ENCODE measurements at places on chromosomes 2 and 18.

- DNase-seq: no peak
Measured at GRCh38 chr2:207724113-207724512, 12.7 kb downstream of the CCNYL1 start.

DNA sequence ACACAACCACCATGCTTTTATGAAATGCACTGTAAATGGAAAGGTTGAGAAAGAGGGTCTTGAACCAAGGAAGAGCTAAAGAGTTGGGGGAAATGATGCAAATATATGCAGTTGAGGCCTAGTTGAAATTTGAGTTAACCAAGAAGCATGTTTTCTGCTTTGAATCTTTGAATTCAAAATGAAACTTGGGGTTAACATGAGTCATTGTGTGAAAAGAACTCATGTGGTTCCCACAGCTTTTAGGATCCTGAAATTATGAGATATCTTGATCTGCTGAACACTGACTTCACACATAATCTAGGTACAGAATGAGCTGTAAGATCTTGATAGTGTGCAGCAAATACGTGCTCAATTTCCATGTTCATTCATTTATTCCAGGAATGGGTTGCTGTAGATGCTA lies 422.9 kb upstream of the TRIB2 start:
- no peak for DNase-seq

- no peak for DNase-seq
Measured at GRCh38 chr2:165844216-165844615, 50.2 kb upstream of the GALNT3 start.

DNA sequence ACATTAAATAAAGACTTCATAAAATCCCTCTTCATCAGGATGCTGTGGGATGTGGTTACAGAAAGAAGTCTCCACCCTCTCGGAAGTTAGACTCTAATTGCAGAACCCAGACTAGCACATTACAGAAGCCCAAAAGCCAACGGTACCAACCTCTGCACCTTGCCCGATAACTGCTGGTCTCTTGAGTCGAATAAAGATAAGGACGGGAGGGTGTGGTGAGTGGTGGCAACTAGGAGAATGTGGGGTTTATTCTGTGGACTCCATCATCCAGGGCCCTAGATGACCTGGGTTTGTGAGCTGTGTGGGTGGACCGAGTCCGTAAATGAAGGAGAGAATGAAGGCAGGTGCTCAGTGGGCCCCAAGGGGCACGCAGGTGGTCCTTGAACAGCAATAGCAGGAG lies 462.8 kb upstream of the ID2 start:
- no peak for DNase-seq

DNA sequence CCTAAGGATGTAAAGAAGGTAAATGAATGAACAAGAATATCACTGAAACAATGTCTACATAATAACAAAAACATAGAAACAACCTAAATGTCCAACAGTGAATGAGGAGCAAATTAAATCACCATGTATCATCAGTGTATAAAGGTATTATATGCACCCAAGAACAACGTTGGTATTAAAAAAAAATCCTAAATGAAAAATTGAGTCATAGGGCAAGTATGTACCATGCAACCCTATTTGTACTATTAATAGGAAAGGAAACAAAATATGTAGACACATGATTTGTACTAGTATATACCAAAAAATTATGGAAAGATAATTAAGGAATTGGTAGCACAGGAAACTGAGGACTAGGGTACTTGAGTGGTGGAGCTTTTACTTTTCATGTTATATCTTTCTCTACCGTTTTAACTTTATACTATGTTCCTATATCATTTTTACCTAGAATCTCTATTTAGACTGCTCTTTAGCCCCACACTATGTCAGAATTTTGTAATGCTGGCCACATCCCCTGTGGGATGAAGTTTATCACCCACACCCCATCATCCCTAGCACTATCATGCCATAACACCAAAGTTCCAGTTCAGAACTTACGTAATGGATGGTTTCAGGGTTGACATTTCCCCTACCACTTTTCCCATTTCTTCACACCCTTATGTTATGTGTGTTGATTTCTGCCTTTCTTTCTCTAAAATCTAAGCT lies 25.6 kb downstream of the IKZF2 start:
- no peak for DNase-seq

GRCh38 chr2:227592694-227593387 lies 5.9 kb upstream of the SCYGR2 start:
- no peak for DNase-seq

GRCh38 chr2:167487728-167488127 lies 599.4 kb downstream of the XIRP2 start:
- DNase-seq: no peak

- DNase-seq: no peak
Measured at GRCh38 chr18:22459491-22459890, 41.8 kb upstream of the CTAGE1 start.

- DNase-seq: no peak
Measured at GRCh38 chr2:73294239-73294638, 891 bp upstream of the EGR4 start.

DNA sequence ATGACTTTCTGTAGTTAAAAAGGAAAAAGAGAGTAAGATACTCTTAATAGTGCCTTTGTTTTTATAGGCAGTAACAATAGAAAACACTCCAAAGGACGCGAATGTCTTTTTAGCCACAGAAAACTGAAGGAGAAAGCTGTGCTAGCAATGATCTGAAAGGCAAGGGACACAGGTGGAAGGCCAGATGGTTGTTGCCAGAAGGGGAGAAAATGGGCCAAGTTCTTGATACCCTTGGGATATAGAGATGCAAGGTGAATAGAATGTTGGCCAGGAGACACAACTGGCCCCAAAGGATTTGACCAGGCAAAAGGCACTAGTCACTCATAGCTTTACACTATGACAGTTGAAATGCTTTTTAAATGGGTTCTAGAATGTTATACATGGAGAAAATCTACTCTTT lies 180.0 kb downstream of the NRXN1 start:
- DNase-seq: no peak

DNA sequence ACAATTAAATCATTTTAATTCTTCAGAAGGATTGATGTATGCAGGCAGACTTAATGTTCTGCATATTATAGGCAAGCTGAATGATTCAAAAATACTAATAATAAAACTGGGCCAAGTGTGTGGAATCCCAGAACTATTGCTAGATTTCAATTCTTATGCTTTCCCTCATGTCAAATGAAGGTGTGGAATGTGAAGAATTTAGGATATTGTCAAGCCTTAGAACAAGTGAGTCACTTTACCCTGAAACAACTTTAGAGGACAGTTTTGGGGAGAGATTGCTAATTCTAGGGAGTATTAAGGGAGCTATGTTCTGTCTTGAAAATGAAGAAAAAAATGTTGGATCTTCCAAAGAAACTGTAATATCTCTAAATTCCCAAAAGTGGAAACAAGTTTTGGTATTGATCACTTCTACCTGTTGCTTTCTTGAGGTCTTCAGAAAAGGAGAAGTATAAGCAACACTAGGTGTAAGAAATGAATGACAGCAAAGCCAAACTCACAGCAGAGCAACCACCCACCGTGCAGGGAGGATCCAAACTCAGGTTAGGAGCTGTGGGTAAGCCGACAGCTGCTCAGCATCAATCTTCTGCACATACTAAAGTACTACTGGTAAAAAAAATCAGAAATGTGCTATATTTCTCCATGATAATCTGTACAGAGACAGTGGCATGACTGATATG lies 818.1 kb downstream of the SLC4A3 start:
- no peak for DNase-seq

DNA sequence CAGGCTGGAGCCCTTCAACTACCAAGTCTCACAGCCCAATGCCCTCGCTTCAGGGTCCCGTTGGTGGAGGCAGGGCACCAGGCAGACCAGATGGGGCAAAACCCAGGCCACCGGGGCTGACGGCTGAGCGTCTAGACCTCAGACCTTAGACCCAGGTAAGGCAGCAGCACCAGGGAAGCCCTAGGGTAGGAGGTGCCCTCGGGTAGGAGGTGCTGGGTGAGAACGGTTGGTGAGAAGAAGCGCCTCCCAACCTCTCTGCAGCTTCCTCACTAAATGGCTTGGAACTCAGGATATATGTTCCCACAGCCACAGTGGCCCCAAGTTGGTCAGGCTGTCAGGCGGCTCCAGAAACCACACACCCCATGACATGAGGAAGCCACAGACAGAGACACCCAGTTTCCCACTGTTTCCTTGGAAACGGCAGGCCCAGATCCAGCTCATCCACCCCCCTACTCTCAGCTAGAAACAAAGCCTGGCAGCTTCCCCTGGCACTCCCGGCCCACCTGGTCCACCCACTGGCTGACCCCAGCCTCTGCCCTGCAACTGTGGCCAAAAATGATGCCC lies 13.1 kb upstream of the MLPH start:
- no peak for DNase-seq

Data from activated CD4-positive, alpha-beta T cell treated with anti-CD3 and anti-CD28 coated beads for 1 hour (primary cell).